ENCODE measurements at places on chromosomes 16 and 17.

- no peak overlapping the region for H3K27ac ChIP-seq
- H3K4me3 ChIP-seq: no peak overlapping the region
- DNase-seq: no peak
- no peaks in the 10 kb centered on the region for H3K27me3 ChIP-seq
- H3K4me1 ChIP-seq: peaks cover 4% of the 10 kb centered on the region
These were observed 6.5 kb downstream of the PROCA1 start for GRCh38 chr17:28705074-28705659.

GRCh38 chr16:84975066-84975465 is 36.3 kb downstream of the ZDHHC7 start:
- H3K36me3 ChIP-seq: peaks cover 43% of the 10 kb centered on the region
- H3K27me3 ChIP-seq: no peaks in the 10 kb centered on the region

- no peaks in the 10 kb centered on the region for H3K36me3 ChIP-seq
These were observed 54.8 kb downstream of the SPECC1 start for GRCh38 chr17:20063665-20064648.

DNA sequence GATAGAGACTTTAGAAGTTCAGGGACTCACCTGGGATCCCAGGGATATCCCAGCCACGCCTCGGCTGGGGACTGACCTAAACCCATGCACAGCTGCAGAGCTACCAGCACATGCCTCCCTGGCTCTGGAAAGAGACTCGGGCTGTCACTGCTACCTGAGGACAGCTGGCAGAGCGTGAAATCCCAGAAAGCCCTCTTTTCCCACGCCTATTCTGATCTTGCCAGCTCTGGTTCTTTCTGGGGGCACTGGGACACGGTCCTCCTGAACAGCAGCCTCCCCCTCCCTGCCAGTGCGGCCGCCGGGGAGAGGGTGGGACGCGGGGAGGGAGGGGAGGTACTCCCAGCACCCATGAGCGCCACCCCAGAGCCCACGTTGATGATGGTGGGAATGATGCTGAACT is 10.8 kb downstream of the P2RX5 start:
- no peaks in the 10 kb centered on the region for H3K27me3 ChIP-seq
- H3K36me3 ChIP-seq: no peaks in the 10 kb centered on the region
- H3K27ac ChIP-seq: no peak overlapping the region
- DNase-seq: no peak

DNA sequence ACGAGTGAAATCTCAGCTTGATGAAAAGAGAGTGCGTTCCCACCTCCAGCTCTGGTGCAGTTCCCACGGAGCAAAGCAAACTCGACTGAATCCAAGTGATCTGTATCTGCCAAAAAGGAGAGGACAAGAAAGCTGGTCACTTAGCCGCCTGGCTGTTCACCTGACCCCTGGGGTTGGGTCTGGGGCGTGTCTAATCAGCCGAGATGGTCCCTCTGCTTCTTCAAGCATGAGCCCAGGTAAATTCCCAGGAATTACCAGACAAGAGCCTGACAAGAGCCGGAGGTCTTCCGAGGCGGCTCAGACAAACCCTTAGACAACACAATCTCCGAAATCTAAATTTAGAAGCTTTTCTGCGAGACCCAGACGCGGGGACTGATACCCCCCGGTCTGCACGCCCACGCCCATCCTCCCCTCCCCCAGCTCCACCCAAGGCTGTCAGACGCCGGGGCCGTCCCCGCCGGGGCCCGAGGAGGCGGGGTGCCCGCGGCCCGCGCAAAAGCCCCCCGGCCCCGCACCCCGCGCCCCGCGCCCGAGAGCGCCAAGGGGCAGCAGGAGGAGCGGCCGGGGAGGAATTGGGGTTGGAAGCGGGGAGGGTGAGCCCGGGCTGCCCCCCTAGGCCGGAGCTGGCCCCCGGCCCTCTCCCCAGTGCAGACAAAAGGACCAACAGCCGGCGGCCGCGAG is 674 bp downstream of the ZNF821 start:
- H3K36me3 ChIP-seq: peaks cover 23% of the 10 kb centered on the region
- no peaks in the 10 kb centered on the region for H3K27me3 ChIP-seq
- DNase-seq: peak; percentile 71
- peak overlapping the region; percentile 94 for H3K27ac ChIP-seq

- no peak overlapping the region for H3K4me3 ChIP-seq
- no peak for DNase-seq
- H3K4me1 ChIP-seq: no peaks in the 10 kb centered on the region
- H3K27me3 ChIP-seq: no peaks in the 10 kb centered on the region
These were observed 134.7 kb downstream of the SNX29 start for GRCh38 chr16:12111223-12111622.

DNA sequence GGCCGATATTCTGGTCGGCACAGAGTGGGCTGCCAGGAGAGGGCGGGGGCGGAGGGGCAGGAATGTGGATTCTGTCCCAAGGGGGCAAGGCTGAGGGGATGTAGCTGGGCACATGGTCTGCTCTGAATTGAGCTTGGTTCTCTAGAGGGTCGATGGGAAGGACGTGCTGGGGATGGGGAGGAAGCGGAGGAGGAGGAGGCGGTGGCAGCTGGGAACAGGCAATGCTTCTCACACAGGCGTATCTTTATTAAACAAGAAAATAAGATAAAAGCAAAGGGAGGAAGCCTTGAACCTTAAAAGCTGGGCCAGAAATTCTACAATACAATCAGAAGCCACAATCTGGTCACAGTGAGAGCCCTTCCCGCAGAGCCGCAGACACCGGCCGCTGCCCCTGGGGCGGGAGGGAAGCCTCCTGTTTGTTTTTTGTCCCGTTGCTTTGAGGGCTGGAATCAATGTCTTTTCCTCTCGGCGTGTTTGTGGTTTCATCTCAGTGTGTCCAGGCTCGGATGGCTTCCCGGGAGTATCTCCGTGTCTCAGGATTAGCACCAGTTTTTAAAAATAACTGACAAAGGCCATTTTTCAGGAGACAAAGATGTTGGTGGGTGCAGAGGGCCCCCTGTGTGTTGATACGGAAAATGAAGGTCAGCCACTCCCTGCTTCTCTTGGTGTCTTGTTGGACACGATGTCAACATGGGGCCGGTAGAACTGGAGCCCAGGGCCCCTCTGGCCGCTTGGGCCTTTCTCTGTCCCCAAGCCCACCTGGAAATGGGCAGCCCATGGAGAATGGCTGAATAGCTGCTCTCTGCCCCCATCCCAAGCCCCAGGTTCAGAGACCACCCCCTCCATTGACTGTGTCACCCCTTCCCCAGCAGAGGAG is 12.3 kb upstream of the SLC7A5 start:
- no peaks in the 10 kb centered on the region for H3K27me3 ChIP-seq
- H3K36me3 ChIP-seq: no peaks in the 10 kb centered on the region
- no peak overlapping the region for H3K4me3 ChIP-seq
- DNase-seq: no peak
- H3K4me1 ChIP-seq: no peaks in the 10 kb centered on the region
- no peak overlapping the region for H3K27ac ChIP-seq

DNA sequence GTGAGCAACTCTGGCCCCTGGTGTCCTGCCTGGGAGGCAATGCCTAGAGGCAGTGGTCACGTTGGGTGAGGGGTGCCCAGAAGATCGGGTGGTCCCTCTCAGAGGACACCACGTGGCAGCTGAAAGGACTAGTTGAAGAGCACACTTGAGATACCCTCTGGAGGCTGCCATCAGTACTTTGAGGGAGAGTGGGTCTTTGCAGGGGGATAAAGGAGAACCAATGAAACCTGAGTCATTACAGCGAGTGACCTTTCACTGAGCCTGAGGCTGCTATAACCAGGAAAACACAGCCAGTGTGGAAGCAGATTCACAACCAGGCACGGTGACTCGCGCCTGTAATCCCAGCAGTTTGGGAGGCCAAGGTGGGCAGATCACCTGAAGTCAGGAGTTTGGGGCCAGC is 18.9 kb downstream of the CA4 start:
- H3K4me3 ChIP-seq: no peak overlapping the region
- no peak for DNase-seq
- H3K27ac ChIP-seq: no peak overlapping the region
- H3K36me3 ChIP-seq: no peaks in the 10 kb centered on the region
- no peaks in the 10 kb centered on the region for H3K4me1 ChIP-seq

- DNase-seq: no peak
- no peak overlapping the region for H3K27ac ChIP-seq
- no peak overlapping the region for H3K4me3 ChIP-seq
- H3K4me1 ChIP-seq: no peaks in the 10 kb centered on the region
- no peaks in the 10 kb centered on the region for H3K27me3 ChIP-seq
- H3K36me3 ChIP-seq: no peaks in the 10 kb centered on the region
These were observed 69.3 kb downstream of the PLCG2 start for GRCh38 chr16:81848306-81848853.

- peak; percentile 65 for DNase-seq
- no peaks in the 10 kb centered on the region for H3K4me1 ChIP-seq
- H3K36me3 ChIP-seq: no peaks in the 10 kb centered on the region
- peak overlapping the region; percentile 77 for H3K27ac ChIP-seq
- no peaks in the 10 kb centered on the region for H3K27me3 ChIP-seq
These were observed 99.0 kb downstream of the MSI2 start for GRCh38 chr17:57355090-57355859.

- H3K27me3 ChIP-seq: no peaks in the 10 kb centered on the region
- H3K4me1 ChIP-seq: peaks cover 59% of the 10 kb centered on the region
- DNase-seq: no peak
- peaks cover 2% of the 10 kb centered on the region for H3K36me3 ChIP-seq
These were observed 30.2 kb downstream of the BRD7 start for GRCh38 chr16:50338371-50339231.

- no peak for DNase-seq
- no peak overlapping the region for H3K27ac ChIP-seq
- no peaks in the 10 kb centered on the region for H3K36me3 ChIP-seq
- no peaks in the 10 kb centered on the region for H3K27me3 ChIP-seq
These were observed 46.8 kb downstream of the TMEM235 start for GRCh38 chr17:78278139-78278741.

- no peak for DNase-seq
- H3K4me3 ChIP-seq: no peak overlapping the region
- H3K4me1 ChIP-seq: no peaks in the 10 kb centered on the region
- H3K27me3 ChIP-seq: no peaks in the 10 kb centered on the region
These were observed 355.3 kb downstream of the TOX3 start for GRCh38 chr16:52191531-52192134.

- no peak for DNase-seq
- H3K4me1 ChIP-seq: no peaks in the 10 kb centered on the region
- no peak overlapping the region for H3K4me3 ChIP-seq
- no peaks in the 10 kb centered on the region for H3K36me3 ChIP-seq
These were observed 71.3 kb downstream of the SREBF1 start for GRCh38 chr17:17765359-17766076.

DNA sequence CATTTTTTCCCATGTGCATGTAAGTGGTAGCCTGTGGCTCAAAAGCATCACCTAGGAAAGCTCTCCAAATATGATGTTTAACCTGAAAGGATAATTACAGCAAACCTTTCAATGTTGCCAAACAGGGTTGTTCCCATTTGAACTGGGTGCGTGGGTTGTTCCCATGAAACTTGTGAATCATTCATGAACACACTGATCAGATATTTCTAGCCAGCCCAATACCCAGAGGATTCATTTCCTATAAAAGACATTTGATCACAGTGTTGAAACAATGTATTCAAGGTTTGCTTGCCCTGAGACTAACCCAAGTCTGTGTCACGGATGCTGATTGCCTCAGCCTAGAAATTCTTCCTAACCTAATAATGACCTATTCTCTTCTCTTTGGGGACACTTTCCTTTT is 12.9 kb downstream of the KRT39 start:
- H3K27me3 ChIP-seq: no peaks in the 10 kb centered on the region
- no peaks in the 10 kb centered on the region for H3K4me1 ChIP-seq
- H3K4me3 ChIP-seq: no peak overlapping the region
- no peak for DNase-seq
- H3K27ac ChIP-seq: no peak overlapping the region

DNA sequence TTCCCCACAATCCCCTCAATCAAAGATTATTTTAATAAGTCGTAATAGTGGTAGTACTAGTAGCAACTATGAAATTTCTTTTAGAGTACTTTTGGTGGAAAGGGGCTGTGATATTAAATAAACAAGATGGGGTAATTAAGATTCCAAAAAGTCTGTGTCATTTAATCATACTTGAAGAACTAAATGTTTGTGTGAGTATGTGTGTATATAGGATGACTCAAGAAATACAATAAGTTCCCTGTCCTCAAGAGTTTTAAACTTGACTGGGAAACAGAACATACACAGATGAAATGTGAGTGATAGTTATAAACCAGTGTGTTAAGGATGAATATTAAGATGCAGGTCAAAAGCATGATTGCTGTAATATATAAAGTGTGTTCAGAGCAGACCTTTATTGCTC is 2.3 kb downstream of the ALDH3A2 start:
- DNase-seq: no peak
- peak overlapping the region; percentile 97 for H3K27ac ChIP-seq
- H3K4me1 ChIP-seq: peaks cover 11% of the 10 kb centered on the region
- H3K4me3 ChIP-seq: peak overlapping the region; percentile 85

DNA sequence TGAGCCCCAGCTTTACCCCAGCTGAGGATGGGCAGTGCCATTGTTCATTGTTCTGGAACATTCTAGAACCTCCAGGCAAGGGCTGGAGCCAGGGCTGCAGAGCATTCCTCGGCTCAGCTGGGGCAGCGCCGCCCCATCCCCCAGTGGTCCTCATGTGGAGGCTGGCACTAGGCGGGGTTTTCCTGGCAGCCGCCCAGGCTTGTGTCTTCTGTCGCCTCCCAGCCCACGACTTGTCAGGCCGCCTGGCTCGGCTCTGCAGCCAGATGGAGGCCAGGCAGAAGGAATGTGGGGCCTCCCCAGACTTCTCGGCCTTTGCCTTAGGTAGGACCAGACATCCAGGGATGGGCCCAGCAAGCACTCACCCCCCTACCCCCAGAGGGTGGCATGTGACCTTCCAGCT is at the start of gene TMEM95:
TMEM95 (plus strand) TSS at position 104 of the 400 bp plus-strand sequence; CDS start at position 153, 49 bp downstream.
- no peak for DNase-seq
- H3K27me3 ChIP-seq: no peaks in the 10 kb centered on the region
- peaks cover 11% of the 10 kb centered on the region for H3K4me1 ChIP-seq
- H3K27ac ChIP-seq: peak within 1 kb of the TSS; percentile 24
- H3K4me3 ChIP-seq: peak within 1 kb of the TSS; percentile 98

DNA sequence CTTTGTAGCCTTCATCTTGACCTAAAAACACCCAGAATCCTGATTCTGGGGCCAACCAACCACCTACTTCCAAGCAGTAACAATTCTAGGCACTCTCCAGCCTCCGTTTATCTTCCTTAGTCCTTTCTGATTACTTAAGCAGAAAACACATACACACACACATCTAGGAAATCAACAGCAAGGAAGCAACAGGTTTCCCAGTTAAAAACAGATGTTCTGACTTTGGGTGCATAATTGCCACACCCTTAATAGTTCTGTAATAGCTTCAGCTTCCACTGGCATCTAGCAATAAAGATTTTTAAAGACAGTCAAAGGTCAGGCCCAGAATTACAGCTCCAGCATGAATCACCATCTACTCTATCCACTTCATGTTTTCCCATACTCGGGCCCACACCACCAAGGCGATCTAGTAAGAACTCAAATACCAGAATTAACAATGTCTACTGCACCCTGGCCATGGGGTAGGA is 2.6 kb downstream of the ARHGAP17 start:
- peak overlapping the region; percentile 95 for H3K27ac ChIP-seq
- no peaks in the 10 kb centered on the region for H3K27me3 ChIP-seq
- H3K4me1 ChIP-seq: peaks cover 8% of the 10 kb centered on the region
- H3K36me3 ChIP-seq: no peaks in the 10 kb centered on the region

Measured in ascending aorta (tissue), 2 donors.